Eye (tissue), 1 donor: ENCODE measurements at places on chromosomes 5 and 9.

- no peak for DNase-seq
These were observed 174.2 kb upstream of the PUM3 start for GRCh38 chr9:3018071-3018470.

DNA sequence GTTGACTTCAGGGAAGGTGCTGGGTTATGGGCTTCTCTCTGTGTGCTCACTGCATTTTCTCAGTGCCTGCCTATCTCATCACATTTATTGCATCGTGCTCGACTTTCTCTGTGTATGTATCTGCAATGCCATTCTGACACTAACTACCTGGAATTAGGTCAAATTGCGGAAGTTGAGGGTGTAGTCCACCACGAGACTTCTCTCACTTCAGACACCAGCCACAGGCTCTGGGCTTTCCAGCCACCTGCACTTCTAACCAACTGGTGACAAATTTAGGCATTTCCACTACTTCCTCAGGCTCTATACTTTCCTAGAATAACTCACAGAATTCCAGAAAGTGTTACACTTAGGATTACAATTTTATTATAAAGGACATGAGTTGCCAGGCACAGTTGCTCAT is 188.6 kb upstream of the ZNF608 start:
- DNase-seq: no peak

DNA sequence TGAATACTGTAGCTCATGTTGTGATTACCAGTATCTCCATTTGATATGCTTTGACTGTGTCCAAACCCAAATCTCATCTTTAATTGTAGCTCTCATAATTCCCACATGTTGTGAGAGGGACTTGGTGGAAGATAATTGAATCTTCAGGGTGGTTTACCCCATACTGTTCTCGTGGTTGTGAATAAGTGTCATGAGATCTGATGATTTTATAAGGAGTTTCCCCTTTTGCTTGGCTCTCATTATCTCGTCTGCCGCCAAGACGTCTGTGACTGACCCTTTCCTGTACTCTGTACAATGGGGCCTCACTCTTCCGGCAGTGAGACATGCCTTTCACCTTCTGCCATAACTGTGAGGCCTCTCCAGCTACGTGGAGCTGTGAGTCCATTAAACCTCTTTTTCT is 59.3 kb downstream of the TRIO start:
- no peak for DNase-seq

GRCh38 chr5:130689831-130690230 is 475.2 kb downstream of the HINT1 start:
- no peak for DNase-seq
